CD4-positive, alpha-beta T cell treated with Interleukin-4 for 4 hours (primary cell): ENCODE measurements at places on chromosomes 4 and X.

DNA sequence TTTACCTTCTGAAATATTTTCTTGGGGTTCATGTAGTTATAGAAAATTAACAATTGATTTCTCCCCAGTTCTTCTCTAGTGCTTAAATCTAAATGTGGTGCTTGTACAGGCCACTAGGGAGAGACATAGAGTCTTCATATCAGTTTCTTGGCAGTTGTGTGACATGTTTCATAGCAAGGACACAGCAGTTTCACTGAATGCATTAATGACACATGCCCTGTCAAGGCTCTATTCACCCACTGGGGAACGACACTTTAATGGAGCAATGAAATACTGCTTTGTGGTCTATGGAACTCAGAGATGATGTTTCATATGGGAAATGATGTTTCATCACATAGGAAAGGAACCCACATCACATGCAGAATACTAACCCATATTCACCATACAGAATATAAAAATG is 2.8 kb downstream of the VEGFC start:
- no peak for DNase-seq

DNA sequence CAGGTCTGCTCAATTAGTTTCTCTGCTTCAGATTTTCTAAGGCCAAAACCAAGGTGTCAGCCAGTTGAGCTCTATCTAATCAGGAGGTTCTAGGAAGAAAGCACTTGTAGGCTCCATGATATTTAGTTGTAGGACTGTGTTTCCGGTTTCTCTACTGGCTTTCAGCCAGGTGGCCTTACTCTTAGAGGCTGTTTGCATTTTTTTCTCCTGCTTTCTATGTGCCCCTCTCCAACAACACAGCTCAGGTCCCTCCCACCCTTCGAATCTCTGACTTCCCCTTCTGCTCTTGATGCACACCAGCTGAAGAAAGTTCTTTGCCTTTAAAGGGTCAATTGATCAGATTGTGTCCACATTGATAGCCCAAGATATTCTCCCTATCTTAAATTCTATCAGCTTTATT is 245.2 kb downstream of the RAB28 start:
- DNase-seq, result no peak

DNA sequence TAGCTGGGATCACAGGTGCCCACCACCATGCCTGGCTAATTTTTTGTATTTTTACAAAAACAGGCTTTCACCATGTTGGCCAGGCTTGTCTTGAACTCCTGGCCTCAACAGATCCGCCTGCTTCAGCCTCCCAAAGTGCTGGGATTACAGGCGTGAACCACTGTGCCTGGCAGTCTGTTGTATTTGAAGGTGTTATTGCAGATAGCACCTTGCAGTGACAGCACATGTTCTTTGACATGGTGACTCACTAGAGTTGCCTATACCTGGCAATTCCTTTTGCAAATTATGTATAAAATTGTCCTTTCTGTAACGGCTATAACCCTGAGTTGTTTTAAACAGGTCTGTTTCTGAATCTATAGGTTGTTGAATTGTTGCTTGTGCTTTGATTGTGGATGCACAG is 7.9 kb downstream of the OGT start:
- no peak for DNase-seq

DNA sequence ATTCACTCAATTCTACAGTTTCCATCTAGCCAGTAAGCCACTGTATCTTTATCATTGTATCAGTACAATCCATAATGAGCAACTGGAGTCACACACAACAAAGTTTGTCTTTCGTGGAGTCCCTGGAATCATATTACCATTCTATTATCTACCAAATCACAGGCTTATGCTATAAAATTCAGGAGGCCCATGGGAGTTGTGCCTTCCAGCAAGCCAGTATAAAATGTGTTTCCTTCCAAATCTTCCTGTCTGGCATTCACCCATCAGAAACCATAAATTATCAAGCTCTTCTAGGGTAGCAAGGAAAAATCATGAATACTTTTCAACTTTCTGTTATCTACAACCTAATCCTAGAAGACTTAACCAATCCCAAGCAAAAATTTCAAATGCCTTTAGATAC is 1383.3 kb upstream of the PCDH7 start:
- DNase-seq, result no peak

DNA sequence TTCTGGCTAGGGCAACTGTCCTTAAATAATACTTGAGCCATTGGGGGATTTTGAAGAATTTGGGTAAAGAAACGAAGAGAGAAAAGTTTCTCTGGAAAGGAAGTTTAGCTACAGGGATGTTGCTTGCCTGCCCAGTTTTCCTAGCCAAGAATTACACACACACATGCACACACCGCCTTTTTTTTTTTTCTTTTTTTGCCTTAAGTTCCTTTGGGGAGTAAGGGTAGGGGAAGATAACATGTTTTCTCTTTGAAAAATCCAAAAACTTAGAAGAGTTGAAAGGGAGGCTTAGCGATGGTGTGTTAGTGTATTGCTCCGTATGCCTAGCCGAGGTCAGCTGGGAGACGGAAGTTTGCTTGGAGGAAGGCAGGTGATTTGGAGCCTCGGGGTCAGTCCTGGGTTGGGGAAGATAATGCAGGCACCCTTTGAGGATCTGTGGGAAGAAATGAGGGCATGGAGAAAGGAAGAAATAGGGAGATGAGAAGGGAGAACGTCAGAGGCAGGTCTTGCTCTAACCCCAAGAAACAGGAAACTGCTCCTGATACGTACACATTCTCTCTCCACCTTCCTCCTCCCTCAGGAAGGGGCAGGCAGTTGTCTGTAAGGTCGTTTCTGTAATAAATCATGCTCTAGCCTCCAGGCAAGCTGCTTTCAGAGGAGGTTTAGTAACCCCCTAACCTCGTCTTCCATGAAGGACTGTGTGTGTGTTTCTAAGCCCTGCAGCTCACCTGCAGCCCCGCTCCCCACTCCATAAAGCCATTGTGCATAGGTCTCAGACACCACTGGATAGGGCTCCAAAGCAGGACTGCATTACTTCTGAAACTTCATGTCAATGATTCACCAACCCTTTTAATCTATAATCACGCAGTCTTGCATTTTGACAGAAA is 10.5 kb downstream of the KLF3 start:
- no peak for DNase-seq

DNA sequence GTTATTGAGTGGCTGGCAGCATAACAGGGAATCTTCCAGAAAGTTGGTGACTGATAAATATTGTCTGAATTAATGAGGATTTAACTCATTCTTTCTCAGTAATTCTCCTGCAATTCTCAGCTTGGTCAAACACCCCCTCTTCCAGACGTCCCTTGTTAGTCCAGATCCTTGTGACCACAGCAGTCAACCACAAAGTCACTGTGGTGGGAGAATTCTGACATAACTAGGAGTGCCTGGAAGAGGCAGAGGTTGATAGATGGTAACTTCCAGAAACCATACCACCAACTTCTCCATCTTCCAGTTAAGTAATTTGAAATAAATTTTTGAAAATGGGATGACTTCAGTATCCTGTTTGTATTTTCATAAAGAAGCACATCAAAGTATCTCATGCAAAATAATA is 90.1 kb downstream of the CEP44 start:
- DNase-seq, result no peak

DNA sequence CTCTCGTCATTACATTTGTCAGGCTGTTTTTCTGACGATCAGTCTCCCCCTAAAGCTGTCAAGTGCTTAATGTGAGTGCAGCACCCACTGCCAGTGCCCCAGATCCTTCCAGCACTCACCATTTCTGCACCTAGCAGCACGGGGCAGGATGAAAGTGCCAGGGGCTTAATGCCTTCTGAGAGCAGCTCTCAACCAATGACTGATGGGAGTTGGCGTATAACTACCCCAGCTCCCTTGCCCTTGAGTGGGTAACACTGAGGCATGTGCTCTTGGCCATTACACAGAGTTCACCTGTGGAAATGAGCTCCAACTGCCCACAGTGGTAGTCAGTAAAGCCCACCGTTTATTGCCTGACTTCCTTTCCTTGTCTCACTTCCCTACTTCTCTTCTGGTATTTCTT is 226.2 kb upstream of the BCOR start:
- DNase-seq, result no peak

- no peak for DNase-seq
Observed at GRCh38 chr4:8702516-8703400, 110.2 kb downstream of the CPZ start.

DNA sequence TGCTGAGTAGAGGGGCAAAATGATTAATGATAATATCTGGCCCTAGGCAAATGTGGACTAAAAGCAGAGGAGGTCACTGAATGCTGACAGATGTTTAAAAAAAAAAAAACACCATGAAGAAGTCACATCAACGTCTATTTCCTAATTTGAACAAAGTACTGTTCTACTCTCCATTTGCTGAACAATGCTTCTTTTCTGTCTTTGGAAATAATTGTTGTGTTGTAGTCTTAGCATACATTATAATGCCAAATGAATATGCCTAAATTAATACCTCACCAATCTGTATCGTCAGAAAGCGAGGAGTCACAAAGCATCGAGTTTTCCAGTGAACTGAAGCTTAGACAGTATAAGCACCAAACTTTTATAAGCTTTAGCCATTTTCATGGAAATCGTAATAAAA is 140.9 kb upstream of the JADE1 start:
- no peak for DNase-seq

DNA sequence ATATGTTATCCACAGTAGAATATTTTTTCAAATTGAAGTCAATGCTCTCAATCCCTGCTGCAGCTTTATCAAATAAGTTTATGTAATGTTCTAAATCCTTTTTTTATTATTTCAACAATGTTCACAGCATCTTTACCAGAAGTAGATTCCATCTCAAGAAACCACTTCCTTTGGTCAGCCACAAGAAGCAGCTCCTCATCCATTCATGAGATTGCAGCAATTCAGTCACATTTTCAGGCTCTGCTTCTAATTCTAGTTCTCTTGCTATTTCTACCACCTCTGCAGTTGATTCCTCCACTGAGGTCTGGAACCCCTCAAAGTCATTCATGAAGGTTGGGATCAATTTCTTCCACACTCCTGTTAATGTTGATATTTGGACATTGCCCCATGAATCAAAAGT is 2301.3 kb upstream of the TENM3 start:
- no peak for DNase-seq

DNA sequence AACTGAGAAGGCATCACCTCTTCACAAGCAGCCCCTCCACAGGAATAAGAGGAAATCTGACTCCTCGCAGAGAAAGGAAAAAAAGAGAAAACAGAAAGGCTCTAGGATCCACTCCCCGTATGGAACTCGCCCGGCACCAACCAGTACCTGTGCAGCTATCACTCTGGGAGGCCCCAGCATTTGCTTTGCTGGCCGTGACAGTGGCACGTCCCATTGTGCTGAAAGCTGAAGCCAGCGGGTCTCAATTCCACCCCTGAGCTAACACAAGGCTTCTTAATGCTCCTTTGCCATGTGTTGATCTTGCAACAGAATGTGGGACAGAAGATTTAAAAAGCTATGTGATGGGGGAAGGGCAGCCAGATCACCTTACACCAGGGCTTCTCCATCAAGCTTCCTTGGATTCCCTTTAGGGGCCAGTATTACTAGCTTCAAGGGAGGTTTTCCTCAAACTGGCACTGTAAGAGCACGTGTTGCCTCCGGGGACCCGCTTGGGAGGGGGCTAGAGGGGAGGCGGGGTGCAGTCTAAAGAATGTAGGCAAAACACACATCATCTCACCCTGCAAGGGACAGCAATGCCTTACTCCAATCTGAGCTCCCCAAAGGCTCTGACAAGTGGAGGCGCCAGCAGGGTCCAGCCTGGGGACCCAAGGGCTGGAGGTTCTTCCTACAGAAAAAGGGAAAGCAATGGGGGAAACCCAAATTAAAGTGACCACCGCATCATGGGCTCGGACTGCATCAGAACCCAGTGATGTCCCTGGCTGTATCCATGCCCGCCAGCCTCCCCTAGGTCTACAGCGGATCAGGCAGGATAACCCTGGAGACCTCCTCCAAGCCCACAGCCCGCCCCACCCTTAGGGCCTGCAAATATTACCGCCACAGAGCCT is 1.2 kb downstream of the USP46 start:
- no peak for DNase-seq

GRCh38 chr4:184190711-184191110 is 27.0 kb downstream of the ENPP6 start:
- DNase-seq, result no peak
